ENCODE measurements at places on chromosomes 12 and 14. TPM values are rescaled to one million over a fixed set of nuclear protein-coding genes. Genes with fewer than 3 reads are reported as not detected.

DNA sequence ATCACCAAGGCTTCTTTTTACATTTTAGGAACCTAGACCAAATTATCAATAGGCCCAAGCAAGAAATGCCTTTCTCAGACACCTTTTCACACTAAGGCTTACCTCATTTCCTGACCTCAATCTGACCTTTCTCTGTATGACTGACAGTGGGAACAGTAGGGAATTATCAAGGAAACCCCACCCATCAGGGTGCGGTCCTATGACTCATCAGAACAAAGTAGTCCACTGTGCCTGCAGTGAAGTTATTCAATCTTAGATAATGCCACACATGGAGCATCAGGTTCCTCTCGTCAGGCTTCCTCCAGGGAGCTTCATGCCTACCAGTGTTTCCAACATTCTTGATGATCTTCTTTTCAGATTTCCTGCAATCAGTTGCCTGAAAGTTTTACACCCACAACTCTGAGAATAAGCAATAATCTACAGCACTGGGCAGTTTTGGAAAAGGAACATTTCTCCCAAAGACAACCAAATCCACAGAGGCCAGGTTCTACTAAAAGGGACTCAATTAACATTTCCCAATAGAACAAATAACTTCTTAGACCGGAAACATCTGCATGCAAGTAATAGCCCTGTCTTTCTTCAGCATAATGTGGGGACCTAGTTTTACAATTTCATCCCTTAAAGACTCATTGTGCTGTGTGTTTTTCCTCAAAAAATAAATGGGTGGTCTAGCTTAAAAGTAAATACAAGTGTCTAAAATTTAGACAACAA is 35.9 kb upstream of the TMTC2 start:
- DNase-seq: no peak
- H3K4me1 ChIP-seq: no peaks in the 10 kb centered on the region
- no peaks in the 10 kb centered on the region for H3K27me3 ChIP-seq
- H3K4me3 ChIP-seq: no peak overlapping the region
- H3K36me3 ChIP-seq: no peaks in the 10 kb centered on the region
- no peak overlapping the region for H3K27ac ChIP-seq

DNA sequence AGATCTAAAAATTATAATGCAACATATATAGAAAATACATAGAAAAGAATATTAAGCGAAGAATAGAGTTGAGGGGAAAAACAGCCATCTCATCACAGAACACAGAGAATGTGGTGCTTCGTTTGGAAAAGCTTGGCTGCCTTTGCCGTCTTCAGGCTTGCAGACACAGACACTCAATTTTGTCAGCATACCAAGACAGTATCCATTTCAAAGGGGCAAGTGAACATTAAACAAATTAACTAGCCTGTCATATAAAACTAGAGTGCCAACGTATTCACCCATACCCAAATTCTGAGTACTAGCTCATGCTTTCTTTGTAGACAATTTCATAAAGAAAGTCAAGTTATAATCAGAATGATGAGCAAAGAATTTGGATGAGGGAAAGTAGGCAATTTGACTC is 40.5 kb downstream of the DMAC2L start:
- H3K36me3 ChIP-seq: no peaks in the 10 kb centered on the region
- DNase-seq: no peak
- no peak overlapping the region for H3K27ac ChIP-seq
- no peak overlapping the region for H3K4me3 ChIP-seq
- peaks cover 32% of the 10 kb centered on the region for H3K4me1 ChIP-seq

DNA sequence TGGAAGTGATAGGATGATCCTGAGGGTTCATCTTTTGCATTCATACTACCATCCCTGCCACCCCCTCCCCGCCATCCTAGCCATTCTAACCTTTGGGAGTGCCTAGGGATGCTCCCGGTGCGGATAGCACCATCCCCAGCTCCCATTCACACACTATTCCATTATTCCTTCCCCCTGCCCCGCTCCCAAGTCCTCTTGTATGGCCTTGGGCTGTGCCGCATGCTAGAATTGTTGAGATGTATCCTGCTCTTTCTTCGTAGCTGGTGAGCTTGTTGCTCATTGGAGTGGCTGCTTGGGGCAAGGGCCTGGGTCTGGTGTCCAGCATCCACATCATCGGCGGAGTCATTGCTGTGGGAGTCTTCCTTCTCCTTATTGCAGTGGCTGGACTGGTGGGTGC is 644 bp downstream of the TSPAN31 start:
- H3K27me3 ChIP-seq: peaks cover 16% of the 10 kb centered on the region
- peaks cover 30% of the 10 kb centered on the region for H3K36me3 ChIP-seq
- H3K4me1 ChIP-seq: peaks cover 47% of the 10 kb centered on the region
- H3K27ac ChIP-seq: peak overlapping the region; percentile 99
- peak overlapping the region; percentile 97 for H3K4me3 ChIP-seq
- no peak for DNase-seq

DNA sequence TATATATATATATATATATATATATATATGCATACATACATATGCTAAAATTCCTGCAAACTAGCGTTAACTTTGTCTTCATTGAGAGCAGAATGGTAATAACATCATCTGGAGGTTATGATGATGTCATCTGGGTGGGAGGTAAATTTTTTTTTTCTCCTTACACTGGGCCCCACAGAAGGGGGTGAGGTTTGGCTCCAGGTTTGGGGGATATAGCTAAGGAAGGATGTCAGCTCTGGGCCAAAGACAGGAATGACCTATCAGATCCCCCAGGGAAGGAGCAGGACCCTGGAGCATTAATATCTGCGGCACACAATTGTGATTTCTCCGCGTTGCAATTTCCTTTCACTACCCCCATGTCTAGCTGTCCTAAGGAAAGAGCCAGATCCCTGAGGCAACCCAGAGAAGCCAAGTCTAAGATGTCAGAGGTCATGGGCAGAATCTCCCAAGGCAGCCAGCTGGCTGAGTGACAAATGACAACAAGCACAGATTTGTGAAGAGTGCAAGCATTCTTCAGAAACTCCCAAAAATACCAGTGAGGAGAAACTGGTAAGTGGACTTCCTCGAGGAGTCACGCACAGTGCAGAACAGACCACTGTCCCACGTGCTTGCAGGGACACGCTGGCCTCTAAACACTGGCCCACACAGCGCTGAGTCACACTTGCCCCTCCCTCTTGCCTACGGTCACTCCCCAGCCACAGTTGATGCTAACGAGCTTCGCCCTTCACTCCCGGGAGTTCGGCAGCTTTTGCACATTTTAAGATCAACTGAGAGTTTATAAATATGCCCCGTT is 9.9 kb downstream of the UBC start:
- peaks cover 16% of the 10 kb centered on the region for H3K4me1 ChIP-seq
- no peak for DNase-seq

DNA sequence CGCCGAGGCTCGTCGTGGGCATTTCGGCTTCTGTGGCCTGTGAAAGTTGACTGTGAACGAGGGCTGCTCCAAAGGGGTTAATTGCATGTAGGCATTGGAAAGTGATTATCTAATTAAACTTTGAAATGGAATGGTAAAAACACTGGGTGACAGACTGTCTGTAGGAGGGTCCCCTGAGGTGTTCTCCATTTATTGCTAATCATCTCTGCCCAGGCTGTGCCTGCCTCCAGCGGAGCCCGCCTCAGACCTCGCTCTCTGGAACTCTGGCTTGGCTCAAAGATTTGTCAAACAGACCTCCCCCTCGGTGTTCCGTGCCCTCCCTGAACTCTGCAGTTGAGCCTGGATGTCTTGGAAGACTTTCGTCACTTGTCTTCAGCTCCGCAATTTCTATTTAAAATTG is 50.2 kb upstream of the VRK1 start:
- H3K27me3 ChIP-seq: peaks cover 4% of the 10 kb centered on the region
- no peak for DNase-seq
- H3K4me1 ChIP-seq: no peaks in the 10 kb centered on the region
- no peak overlapping the region for H3K4me3 ChIP-seq

GRCh38 chr12:123765504-123766035 is 3.5 kb downstream of the DNAH10 start:
- H3K36me3 ChIP-seq: no peaks in the 10 kb centered on the region
- H3K27me3 ChIP-seq: peaks cover 2% of the 10 kb centered on the region
- H3K4me1 ChIP-seq: peaks cover 4% of the 10 kb centered on the region

DNA sequence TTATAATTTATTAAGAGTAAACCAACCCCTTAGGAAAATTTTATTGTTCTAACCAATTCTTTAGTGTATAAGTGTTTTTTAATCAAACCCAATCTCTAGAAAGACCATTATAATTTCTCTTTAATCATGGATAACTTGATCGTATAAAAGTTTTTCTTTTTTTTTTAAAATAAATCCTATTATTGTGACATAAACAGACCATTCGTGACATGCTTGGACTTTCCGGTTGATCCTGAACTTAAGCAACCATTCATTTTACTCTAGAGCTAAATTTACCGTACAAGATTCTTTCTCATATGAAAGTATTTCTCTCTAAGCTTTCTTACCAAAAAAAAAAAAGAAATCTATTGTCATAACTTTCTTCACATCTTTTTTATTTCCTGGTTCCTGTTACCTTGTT is 32.6 kb upstream of the SLC38A4 start:
- H3K27ac ChIP-seq: no peak overlapping the region
- no peaks in the 10 kb centered on the region for H3K27me3 ChIP-seq
- H3K4me1 ChIP-seq: no peaks in the 10 kb centered on the region
- H3K36me3 ChIP-seq: peaks cover 5% of the 10 kb centered on the region
- no peak for DNase-seq

DNA sequence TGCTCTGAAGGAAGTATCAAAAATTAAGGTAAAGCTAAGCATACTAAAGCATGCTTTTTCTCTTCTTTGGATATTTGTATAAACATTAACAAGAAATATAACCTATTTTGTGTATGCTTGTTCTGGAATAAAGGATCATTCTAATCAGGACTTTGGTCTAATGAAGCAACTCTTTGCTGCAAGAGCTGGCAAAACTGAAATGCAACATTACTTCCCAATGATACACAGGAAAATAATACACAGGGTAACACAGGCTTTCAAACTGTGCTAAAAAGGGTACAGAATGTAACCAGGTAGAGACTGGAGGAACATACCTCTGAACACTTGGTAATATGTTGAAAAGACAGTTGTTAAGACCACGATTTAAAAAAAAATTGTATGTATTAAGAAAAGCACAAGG is 222.5 kb upstream of the DIO2 start:
- no peak overlapping the region for H3K27ac ChIP-seq
- H3K36me3 ChIP-seq: no peaks in the 10 kb centered on the region
- H3K4me3 ChIP-seq: no peak overlapping the region
- H3K27me3 ChIP-seq: peaks cover 2% of the 10 kb centered on the region

Gene IL26
- total RNA-seq: not detected

Gene TSHR
- not detected for total RNA-seq

Measured in endothelial cell (in vitro differentiated cells).